SW 1271 (cell line): ENCODE measurements at places on chromosomes 13 and 19.

DNA sequence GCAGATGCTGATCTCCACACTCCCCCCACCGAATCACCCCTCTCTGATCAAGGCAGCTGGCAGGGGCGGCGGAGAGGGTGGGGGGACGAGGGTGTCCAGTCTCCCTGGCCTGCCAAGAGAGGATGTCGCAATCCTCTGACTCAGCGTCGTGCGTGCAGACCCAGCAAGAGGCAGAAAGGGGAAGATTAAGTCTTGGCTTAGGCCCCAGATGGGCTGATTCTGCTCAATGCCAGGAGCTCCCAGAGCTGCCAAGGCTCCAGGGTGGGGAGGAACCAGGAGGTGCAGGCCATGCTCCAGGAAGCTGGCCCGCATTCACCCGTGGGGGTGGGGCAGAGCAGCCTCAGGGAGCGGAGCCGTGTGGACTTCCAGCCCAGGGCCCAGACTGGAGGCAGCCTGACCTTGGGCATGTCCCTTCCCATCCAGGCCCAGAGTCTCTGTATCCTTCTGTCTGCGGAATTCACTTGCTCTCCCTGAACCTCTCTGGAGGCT is 6.6 kb upstream of the BCL3 start:
- peak; percentile 93 for DNase-seq

DNA sequence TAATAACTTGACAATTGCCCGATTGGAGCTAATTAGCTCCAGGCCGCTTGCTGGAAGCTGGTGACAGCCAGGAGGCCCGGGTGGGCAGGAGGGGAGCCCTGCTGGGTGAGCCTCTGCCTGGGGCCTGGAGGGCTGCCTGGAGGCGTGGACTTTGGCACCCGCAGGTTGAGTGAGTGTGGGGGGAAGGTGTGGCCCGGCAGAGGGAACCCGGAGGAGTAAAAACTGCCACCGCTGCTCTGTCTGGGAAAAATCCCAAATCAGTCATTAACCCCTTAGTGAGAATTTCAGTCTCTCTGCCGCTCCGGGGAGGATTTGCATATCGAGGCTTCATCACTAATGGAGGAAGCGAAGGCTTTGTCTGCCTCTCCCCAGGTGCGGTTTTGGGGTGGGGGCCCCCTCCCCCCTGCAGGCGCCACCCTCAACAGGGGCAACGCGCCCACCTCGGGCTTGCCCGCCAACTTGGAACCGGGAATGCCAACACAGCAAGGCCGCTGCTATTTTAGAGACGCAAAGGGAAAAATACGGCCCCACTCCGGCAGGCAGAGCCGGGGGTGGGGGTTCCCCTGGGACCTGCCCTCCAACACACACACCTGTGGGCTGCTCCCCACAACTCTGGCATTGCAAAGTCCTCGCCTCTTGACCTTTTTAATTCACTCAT is 6.2 kb downstream of the EFNA2 start:
- no peak for DNase-seq

- no peak for DNase-seq
These were observed 13.5 kb upstream of the CCDC97 start for GRCh38 chr19:41296433-41296871.

- DNase-seq, result no peak
These were observed 85.2 kb downstream of the LRRC63 start for GRCh38 chr13:46296921-46297320.

- no peak for DNase-seq
These were observed 14.9 kb upstream of the ZNF611 start for GRCh38 chr19:52749780-52750179.
